ENCODE measurements at places on chromosomes 13 and 19. TPM values are rescaled to one million over a fixed set of nuclear protein-coding genes. Genes with fewer than 3 reads are reported as not detected.

Gene CLEC11A
- 59.1 TPM for total RNA-seq

Gene COL4A2
- total RNA-seq: 193 TPM

DNA sequence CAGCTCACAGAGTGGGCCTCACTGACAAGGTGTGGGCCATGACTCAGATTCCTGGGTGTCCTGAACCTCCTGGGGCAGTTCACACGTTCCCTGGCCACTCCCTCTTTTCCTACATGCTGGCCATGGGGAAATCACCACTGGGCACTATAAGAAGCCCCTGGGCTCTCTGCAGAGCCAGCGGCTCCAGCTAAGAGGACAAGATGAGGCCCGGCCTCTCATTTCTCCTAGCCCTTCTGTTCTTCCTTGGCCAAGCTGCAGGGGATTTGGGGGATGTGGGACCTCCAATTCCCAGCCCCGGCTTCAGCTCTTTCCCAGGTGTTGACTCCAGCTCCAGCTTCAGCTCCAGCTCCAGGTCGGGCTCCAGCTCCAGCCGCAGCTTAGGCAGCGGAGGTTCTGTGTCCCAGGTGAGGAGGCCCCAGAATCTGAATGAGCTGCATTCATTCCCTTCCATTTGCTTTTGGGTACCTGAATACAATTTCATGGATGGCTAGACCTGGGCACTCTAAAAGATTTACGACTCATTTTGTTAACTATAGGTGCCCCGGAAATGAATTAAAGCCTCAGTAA, at the start of gene OLFM4:
Gene OLFM4 (plus strand): TSS at position 177 of the 567 bp plus-strand sequence. CDS start 24 bp downstream, at position 201.
- no peaks in the 10 kb centered on the region for H3K4me1 ChIP-seq
- H3K36me3 ChIP-seq: no peaks in the 10 kb centered on the region
- H3K4me3 ChIP-seq: no peak within 1 kb of the TSS
- DNase-seq: no peak

DNA sequence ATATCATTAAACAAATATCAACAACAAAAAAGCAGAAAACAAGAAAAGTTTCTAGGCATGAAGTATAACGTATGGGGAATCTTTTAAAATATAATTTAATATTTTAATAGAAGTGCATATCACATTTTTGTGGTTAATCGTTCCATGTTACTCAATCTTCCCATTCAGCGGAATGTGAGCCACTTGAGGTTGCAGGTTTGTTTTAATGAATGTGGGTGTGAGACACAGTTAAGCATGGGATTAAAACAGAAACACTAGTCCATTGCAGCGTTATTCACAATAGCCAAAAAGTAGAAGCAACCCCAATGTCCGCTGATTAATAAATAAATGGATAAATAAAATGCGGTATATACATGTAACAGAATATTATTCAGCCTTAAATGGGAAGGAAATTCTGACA, 146.0 kb downstream of the NDFIP2 start:
- no peaks in the 10 kb centered on the region for H3K27me3 ChIP-seq
- H3K4me3 ChIP-seq: no peak overlapping the region
- no peak for DNase-seq
- no peak overlapping the region for H3K27ac ChIP-seq

DNA sequence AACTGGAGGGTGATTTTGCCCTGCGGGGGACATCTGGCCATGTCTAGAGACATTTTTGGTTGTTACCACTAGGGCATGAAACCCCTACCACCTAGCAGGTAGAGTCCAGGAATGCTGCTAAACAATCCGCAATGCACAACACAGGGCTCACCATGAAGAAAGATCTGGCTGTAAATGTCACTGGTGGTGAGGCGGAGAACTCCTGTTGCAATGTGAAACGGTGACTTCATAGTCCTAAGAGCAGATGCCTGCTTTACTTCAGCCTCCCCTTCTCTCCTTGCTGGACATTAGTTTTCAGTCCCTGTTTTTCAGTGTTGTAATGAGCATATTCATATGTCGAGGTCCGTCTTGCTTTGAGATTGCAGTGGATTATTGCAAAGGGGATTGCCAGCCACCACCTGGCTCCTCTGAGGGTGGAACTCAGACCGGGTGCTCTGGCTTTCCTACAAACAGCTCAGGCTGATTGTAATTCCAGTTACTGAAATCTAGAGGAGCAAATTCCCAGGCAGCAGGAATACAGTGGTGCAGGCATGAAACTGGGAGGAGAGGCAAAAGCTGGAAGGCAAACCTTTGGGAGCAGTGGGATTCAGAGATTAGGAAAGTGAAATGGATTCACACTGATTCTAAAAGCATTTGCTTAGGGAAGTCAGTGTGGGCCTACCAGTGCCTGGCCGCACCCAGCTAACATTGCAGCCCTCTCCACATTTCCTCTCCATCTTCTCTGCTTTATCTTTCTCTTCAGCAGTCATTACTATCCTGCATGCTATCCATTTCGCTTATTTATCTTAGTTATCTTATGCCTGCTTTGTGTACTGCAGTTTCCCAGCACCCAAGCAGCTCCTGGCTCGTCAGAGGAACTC, 76.1 kb upstream of the PCDH8 start:
- H3K27ac ChIP-seq: no peak overlapping the region
- no peak overlapping the region for H3K4me3 ChIP-seq
- H3K27me3 ChIP-seq: no peaks in the 10 kb centered on the region

DNA sequence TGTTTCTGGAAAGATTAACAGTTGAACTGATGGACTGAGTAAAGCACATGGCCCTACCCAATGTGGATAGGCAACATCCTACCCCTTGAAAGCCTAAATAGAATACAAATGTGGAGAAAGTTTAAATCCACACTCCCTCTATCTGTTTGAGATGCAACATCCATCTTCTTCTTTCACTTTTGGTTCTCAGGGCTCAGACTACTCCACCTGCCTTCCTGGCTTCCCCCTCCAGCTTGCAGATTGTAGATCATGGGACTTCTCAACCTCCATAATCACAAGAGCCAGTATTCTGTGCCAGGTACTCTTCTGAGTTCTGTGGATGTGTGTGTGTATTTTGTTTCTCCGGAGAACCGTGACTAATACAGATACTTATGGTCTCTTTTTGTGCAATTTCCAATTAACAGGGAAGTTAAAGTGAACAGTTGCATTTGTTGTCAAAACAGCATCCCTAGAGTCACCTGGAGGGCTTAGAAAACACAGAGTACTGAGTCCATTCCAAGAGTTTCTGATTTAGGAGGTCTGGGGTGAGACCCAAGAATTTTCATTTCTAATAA, 590.3 kb upstream of the MIR17HG start:
- DNase-seq: no peak
- H3K4me1 ChIP-seq: no peaks in the 10 kb centered on the region
- no peaks in the 10 kb centered on the region for H3K36me3 ChIP-seq
- no peaks in the 10 kb centered on the region for H3K27me3 ChIP-seq
